Activated CD8-positive, alpha-beta memory T cell treated with anti-CD3 and anti-CD28 coated beads for 4 hours (primary cell): ENCODE measurements at places on chromosomes 5 and 9.

- no peak for DNase-seq
Measured at GRCh38 chr9:31185831-31186230, 1198.6 kb upstream of the ACO1 start.

DNA sequence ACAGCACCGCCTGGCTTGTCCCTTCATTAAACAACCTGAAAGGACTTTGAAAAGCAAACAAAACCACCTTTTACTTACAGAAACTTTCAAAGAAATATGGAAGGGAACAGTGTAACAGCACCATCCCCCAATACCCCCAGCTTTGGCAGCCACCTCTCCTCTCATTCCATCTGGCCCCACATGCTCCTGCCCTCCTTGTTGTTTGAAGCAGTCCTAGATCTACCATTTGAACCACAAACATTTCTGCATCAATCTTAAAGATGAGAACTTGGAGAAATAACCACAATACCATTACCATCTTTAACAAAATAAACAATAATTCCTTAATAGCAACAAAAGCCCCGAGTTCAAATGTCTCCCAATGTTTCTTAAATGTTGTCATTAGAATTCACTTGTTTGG is 17.8 kb upstream of the COL15A1 start:
- no peak for DNase-seq

GRCh38 chr5:170596482-170597044 is 92.7 kb downstream of the KCNIP1 start:
- DNase-seq = no peak

DNA sequence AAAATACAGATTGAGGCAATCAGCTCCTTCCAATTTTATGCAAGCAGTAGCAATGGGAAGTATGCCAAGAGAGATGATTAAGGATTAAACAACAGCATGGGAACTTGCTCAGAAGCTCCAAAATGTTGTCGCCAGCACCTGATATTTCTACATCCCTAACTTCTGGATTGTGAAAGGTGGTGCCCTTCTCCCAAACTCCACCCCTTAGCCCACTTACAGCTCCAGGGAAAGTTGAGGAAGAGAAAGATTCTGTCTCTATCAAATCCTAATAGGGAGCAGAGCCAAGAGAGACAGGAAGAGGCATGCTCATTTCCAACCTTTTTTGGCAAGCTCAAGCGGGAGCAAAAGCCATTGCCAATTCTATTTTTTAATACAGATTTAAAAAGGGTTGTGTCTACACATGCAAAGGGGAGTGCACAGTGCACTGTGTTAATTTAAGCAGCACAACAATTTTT is 92.4 kb upstream of the NR3C1 start:
- DNase-seq = no peak

DNA sequence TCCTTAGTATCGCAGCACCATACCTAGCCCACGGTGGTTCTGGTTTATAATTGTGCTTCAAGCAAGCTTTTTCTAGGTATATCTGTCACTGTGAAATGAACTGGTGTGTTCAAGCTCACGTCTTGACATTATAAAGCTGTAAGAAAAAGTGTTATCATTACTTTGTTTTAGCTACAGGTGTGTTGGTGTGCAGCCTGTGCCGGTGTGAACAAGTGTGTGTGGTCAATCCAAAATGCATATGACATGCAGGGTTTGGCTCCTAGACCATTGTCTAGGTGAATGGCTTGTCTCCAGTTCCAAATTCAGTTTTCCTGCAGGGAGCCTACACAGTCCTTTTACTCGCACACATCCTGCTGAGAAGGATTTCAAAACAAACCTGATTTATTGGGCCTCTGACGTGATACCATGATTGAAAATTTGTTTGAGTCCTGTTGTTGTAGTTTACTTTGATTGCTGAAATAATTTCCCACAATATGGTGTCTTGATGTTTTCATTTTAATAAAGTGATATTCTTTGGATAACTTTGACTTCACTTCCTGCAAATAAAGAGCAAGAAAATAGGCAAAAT is 3.7 kb downstream of the LSM11 start:
- no peak for DNase-seq

DNA sequence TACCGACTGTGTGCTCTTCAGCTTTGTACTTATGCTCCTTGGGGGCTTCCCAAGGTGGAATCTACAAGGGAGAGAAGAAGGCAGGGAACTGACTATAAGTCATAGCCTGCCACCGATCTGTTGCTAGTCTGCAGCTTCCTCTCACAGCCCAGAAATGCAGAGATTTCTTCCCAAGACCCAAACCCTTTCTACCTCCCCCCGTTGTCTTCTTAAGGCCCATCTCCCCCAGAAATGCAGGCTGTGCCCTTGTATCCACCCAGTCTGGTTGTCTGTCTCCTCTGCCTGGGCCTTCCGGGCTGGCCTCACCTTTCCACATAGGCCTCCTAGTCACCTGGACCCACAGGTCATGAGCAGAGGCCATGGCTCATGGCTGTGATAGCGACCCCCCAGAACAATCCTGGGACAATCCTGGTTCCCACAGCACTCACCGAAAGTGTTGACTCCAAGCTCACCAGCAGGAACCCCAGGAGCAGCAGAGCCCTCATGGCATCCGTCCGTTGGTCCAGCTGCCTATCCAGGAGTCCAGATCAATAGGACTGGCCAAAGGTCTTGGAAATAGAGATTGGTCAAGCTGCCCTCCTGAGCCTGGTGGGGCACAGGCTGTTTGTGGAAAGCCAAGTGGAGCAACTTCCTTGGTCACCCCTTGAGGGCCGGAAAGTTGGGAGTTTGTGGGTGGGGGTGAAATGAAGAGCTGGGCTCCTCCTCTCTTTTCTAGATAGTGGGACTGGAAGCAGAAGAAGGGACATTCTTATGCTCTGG is at the start of gene F12:
Gene F12, minus strand, starts transcription at position 522 of the 759 bp plus-strand sequence. Its CDS starts 37 bp downstream, at position 485.
- DNase-seq = no peak

- no peak for DNase-seq
Measured at GRCh38 chr5:1720396-1721110, 79.1 kb downstream of the MRPL36 start.

- no peak for DNase-seq
Measured at GRCh38 chr5:41246376-41246775, 33.0 kb upstream of the C6 start.

- DNase-seq = no peak
Measured at GRCh38 chr9:4674783-4675182, 4.6 kb upstream of the CDC37L1 start.

DNA sequence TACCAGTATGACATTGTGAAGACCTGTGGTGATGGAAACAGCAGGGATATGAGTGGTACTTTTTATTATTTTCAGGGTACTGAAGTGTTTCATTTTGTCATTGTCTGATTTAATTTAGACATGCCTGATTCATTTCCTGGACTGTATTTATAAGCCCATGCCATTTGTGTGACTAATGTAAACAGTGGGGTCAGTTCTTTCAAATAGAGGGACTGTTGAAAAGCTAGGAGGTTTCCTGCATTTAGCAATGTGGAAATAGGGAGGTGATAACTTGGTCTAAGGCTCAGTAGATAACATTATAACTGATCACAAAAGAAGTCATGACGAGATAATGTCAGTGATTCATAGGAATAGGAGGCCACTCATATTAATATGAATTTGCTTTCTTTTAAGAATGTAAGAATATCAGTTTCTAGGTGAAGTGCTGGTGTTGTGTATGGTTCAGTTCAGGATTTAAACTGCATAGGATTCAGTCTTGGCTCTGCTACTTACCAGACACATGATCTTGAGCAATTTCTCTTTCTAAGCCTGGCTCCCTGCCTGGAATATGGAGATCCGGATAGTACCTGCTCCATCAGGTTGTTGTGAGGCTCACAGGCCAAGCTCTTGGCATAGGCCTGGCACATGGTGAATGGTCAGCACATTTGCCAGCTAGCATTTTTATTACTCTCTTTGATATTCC is 7.5 kb downstream of the RASGRF2 start:
- DNase-seq = no peak

GRCh38 chr5:17339841-17340240 is 122.4 kb downstream of the BASP1 start:
- DNase-seq = no peak

DNA sequence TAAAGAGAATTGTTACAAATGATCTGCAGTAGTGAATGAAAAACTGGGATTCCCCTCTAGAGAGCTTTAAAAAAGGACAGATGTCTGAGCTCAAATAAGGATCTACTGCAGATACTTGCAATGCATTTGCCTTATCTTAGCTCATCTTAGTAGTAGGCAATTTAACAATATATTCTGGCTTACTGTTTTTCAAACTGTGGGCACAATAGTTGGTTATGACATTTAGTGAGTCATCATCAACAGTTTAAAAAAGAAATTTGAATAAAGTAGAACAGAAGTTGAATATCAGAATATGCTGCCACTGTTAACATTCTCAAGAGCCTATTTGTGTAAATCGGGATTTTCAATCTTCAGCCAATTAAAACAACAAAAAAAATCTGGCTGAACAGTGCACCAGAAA is 6.7 kb upstream of the CAST start:
- no peak for DNase-seq

- DNase-seq = no peak
Measured at GRCh38 chr5:2006193-2006970, 123.7 kb upstream of the IRX4 start.

GRCh38 chr9:137658781-137659180 is 40.0 kb downstream of the EHMT1 start:
- DNase-seq = no peak

GRCh38 chr5:139768807-139769465 is 26.7 kb upstream of the PSD2 start:
- DNase-seq = no peak

GRCh38 chr9:127869310-127870152 is 7.9 kb downstream of the AK1 start:
- DNase-seq = peak; percentile 55

DNA sequence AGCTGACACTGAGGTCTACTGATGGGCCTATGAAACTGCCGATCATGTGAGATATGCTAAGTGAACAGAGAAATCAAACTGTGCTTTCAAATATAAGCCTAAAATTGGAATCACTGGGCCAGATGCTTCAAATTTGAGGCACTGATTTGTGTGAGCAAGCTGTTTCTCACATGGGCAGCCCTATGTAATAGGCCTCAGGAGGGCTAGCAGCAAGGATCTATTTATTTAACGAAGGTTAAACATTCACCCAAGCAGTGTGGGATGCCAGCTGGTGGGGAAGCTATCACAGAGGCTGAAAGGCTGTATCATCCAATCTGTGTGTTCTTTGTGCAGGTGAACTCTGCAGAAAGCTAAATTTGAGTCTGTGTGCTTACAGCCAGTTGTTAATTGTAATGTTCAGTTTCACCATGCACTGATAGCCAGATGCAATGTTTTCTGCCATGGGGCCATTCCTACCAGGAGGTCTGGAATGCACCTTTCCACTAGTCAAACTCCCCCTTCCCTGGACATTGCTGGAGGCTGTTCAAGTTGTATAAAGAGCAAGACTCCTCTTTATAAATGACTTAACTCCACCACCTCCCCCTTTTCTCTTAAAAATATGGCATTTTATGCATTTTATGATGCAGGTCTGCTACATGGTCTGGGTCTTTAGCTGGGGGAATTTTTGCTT is 228.9 kb downstream of the SH3GL2 start:
- DNase-seq = no peak

- no peak for DNase-seq
Measured at GRCh38 chr9:133850161-133850560, 112.0 kb upstream of the SARDH start.

DNA sequence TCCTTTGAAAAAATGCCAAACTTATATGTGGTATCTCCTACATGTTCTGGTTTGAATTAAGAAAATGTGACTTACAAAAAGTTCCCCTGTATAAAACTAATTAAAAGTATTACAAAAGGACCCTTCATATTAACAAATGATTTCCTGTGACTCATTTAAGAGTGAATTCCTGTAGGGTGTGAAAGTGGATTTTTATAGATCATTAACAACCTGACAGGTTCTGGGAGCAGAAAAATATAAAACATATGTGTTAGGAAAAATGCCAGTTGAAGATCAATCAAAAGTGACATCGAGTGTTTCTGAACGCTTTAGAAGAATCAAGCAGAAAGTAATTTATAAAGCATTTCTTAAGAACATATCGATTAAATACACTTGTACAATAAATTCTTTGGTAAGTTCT is 35.5 kb downstream of the CAMK4 start:
- no peak for DNase-seq

DNA sequence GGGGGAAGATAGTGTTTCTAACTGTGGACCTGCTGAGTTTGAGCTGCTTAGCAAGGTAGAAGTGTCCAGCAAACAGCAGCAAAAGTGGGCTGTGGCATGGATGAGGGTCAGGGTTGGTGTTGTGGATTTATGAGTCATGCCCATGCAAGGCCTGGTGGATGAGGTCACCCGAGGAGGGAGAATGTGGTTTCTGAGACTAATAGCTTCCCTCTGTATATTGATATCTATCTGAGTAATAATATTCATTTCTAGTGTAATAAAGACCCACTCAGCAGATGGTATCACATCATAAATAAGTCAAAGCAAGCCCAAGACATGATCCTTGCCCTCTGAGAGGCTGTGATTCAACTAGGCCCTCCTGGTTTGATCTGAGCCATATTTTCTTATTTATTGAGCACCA is 597.8 kb upstream of the CLINT1 start:
- no peak for DNase-seq

- no peak for DNase-seq
Measured at GRCh38 chr5:39140558-39141168, 66.5 kb upstream of the RICTOR start.

- no peak for DNase-seq
Measured at GRCh38 chr5:10290438-10290837, 17.3 kb downstream of the CMBL start.

DNA sequence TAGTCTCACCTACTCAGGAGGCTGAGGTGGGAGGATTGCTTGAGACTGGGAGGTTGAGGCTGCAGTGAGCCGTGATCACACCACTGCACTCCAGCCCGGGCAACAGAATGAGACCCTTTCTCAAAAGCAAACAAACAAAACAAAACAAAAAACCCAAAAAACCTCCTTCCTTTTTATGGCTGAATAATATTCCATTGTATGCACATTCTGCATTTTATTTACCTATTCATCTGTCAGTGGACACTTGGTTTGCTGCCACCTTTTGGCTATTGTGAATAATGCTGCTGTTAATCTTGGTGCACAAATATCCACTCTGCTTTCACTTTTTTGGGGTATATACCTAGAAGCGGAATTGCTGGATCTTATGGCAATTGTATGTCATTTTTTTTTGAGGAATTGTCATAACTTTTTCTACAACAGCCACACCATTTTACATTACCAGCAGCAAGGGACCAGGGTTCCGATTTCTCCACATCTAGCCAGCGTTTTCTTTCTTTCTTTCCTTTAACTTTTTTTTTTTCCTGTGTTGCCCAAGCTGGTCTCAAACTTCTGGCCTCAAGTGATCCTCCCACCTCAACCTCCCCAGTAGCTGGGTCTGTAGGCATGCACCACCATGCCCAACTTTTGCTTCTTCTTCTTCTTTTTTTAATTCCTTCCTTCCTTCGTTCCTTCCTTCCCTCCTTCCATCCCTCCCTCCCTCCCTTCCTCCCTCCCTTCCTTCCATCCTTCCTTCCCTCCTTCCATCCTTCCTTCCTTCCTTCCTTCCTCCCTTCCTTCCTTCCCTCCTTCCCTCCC is 30.6 kb downstream of the NKX2-5 start:
- no peak for DNase-seq

DNA sequence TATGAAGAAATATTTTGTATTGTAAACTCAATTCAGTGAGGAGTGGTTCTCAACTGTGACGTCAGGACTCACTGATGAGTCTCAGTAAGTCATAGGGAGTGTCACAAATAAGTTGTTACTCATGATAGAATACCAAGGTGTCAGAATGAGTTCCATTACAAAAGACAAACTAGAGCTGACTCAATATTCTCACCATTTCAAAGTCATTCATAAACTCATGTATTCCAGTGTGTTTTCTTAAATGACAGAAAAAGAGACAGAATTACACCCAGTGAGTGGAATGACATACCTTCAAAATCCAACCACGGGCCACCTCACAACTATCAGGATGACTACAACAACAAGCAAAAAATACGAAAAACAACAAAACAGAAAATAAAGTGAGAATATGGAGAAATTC is 321.5 kb downstream of the ENC1 start:
- DNase-seq = no peak
